Esophagus squamous epithelium (tissue), 5 donors: ENCODE measurements at places on chromosomes 1 and 21. TPM values are rescaled to one million over a fixed set of nuclear protein-coding genes. Genes with fewer than 3 reads are reported as not detected.

DNA sequence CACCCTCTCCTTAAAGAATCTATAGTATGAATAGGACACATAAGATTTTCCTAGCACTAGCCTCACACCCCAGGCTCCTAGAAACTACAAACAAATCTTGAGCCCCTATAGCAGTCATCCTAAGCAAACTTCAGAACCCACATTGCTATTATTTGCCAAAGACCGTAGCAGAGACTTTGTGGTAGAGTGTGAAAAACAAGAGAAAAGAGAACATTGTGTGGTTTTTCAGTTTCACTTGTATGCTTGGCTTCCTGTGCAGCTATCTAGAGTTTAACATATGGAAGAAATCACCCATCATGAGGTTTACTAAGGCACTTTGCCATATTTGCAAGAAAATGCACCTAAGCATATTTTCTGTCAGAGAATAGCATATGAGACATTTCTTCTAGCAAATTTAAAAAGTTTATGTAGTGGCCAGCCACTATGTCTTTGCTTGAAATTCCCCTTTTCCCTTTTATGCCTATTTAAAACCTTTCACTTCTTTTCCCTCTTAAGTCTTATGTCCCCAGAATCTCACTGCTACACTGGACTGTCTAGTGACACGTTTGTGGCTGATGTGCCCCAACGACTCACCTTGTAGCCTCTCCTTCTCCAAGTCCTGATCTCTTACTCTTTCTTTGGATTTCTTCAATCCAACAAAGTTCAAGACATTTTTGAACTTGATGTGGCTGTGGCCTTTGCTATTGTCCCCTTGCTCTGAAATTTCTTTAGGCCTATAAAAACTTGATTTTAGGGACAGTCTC lies 25.6 kb downstream of the CCDC190 start:
- DNase-seq, result no peak

DNA sequence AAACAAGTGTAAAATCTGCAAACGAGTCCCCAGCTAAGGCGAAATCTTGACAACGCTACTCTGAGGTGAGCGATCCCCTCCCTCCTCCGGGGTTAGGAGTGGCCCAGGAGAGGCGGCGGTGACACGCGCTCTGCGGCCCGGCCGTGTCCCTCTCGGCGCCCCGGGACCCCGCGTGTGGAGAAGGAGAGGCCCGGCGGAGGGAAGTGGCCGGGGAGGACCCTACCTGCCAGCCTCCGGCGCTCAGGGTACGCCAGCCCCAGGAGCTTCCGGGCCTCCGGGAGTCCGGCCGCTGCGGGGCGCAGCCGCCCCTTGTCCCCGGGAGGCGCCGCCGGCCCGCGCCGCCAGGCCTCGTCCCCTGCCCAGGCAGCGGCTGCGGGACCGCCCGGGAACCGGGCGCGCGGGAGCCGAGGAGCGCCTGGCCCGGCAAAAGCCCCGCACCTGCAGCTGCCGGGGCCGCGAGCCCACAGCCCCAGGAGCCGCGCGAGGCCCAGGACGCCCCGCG lies 543 bp downstream of the ABCB10 start:
- no peak for DNase-seq

DNA sequence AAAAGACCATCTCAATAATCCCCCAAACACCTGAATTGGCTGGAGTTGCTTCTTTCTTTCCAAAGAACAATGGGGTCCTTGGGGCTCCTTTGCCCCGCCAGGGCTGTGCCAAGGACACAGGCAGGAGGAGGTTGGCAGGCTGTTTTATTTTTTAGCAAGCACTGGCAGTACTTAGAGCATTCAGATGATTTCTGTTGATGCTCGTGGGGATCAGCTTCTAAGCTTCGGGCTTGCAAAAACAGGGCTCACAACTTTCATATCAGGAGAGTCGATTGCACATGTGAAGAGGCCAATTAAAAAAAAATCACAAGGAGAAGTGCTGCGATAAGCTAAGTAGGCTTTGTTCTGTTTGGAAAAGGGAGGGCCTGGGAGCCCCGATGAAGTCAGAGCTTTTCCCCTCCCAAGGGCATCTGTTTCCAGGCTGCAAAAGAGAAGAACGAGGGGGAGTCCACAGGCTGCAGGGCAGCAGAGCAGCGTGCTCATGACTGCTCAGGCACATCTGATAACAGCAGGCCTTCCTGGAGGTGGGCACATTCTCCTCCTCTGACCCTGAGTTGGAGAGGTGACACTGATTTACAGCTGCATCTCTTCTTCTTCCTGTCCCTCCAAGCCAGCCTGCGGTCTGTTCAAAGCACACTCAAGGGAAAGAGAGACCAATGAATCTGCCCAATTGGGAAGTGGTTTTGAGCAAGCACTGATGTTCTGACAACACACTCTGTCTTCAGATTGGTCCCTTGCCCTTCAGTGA lies 27.3 kb upstream of the BCAR3 start:
- no peak for DNase-seq

Gene LCE2A
- total RNA-seq, result not detected
